ENCODE measurements at places on chromosomes 7 and 10.

GRCh38 chr10:123930340-123931001 lies 38.9 kb upstream of the CPXM2 start:
- no peak for DNase-seq

GRCh38 chr10:13624630-13625029 lies 37.9 kb downstream of the PRPF18 start:
- no peak for DNase-seq

DNA sequence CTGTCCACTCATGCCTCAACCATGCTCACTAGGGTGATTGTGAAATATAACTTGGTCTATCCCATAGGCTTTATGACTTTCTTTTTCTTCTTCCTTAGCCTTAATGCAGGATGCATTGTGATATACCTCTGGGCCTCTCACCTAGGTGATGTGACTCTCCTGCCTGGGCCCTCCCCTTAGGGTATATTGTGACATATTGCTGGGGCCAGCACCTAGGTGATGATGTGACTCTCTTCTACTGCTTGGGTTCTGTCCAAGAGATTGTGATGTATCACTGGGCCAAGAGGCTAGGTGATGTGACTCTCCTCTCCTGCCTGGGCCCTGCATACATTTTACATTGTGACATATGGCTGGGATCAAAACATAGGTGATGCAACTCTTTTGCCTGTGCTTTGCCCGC lies 14.7 kb upstream of the ZNF107 start:
- no peak for DNase-seq

DNA sequence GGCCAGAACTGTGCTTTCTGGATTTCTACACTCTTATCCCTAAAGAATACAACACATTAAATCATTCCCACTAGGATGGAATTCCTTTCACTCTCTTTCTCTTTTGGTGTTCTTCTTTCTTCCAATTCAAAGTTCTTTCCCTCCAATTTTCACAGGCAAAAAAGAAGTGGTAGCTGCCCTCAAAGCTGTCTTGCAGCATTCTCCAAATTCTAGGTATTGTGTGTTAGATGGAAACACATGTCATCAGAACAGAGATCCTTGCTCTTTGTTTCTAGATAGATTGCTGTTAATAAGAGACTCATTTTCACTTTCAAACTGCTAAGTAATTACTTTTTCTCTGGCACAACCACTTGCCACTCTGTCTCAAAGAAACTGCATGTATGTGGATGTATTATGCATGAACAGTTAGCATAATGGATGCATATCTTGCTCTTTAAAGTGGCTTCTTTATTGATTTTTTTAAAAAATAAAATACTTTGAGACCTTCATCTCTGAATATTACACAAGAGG lies 31.0 kb downstream of the SHTN1 start:
- DNase-seq = no peak

GRCh38 chr10:122103592-122103991 lies 114.6 kb downstream of the TACC2 start:
- DNase-seq = no peak

DNA sequence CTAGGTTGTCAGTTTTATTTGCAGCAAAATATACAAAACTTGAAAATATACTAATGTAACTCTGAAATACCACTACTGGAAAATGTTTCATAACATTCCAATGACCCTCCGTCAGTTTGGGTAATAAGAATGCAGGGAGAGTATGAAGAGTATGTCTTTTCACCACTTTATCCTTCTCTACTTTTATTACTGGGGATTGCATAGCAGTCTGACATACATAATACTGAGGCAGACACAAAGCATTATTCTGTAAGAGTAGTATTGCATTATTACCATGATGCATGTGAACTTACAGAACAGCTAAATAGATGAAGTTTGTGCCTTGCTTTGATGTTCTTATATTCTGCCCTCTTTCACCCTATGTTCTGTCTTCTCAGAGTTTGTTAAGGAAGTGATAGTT lies 151.8 kb upstream of the TPK1 start:
- DNase-seq = no peak

GRCh38 chr7:69657985-69658384 lies 59.7 kb downstream of the AUTS2 start:
- DNase-seq = no peak

- DNase-seq = no peak
These were observed 352.0 kb upstream of the AKR1E2 start for GRCh38 chr10:4473977-4474376.

DNA sequence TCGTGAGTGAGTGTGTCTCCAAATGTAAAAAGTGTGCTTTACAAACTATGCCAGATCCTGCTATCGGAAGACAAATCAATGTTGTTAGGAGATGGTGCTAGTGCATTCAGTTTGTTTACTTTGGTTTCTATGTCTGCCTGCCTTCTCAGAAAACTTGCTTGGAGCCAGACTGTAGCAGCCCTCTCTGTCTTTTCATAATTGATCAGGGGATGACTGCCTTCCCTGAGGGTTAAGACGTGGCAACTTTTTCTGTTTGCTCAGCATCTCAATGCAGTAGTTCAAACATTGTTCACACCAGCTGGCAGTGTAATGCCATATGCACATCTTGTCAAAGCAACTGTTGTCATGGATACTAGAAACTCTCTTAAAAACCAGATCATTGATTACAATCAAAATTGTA lies 118.5 kb downstream of the FOXP2 start:
- no peak for DNase-seq

DNA sequence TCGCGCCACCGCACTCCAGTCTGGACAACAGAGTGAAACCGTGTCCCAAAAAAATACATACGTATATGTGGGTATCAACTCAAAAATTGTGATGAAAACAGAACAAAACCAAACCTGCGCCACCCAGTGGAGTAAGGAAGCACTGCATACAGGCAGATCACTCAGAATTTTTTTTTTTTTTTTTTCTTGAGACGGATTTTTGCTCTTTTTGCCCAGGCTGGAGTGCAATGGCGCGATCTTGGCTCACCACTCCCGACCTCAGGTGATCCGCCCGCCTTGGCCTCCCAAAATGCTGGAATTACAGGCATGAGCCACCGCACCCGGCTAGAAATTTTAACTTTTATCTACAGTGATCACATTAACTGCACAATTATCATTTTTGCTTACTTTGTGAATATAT lies 9.1 kb upstream of the TMEM236 start:
- no peak for DNase-seq
